ENCODE measurements at places on chromosomes 7 and 10.

- DNase-seq = no peak
These were observed 68.4 kb upstream of the PRPS1L1 start for GRCh38 chr7:18096087-18096486.

DNA sequence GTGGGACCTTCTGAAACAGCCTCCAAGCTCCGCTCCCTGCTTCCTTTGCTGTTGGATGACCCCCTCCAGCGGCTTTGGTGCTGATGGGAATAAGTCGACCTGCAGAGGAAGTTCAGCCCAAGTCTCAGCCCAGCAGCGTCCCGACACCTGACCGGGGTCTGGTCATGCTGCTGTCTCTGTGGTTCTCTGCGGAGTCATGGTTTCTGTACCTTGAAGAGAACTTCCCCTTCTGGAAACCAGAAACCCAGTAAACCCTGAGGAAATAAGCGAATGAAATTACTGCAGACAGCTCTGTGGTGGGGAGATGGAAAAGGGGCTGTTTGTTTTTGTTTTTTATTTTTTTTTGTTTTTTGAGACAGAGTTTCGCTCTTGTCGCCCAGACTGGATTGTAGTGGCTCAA lies 18.3 kb upstream of the ZNF12 start:
- DNase-seq = no peak

DNA sequence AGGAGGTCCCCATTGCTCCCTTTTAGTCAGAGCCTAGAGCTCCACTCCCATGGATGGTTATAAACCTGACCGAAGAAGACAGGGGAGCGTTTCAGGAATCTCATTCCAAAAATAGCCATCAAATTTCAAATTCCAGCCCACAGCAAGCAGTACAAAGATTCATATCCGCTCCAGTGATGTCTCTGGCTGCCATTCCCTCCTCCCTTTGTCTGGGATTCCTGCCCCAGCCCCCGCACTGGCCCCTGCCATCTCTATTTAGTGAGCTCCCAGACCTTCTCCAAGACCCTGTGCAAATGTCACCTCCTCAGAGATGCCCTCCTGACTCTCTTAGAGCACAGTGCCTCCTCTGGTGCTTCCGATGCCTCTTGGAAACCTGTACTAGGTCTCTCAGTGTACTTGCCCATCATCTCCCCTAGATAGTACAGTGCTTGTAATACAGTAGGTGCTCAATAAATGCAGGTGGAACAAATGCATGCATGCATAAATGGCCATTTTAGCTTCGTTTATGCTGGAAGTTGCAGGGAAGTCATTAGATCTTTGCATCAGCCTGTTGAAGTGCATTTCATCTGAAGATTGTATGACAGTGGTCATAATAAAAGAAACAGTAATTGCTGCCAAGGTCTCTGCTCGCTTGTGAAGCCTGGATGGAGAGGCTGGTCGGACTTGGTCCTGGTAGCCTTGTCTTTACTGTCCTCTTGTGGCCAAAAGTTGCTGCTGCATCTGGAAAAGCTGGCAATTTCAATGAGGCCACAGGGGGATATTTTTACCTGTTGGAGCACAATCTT lies 32.0 kb upstream of the HABP2 start:
- DNase-seq = peak; percentile 44

DNA sequence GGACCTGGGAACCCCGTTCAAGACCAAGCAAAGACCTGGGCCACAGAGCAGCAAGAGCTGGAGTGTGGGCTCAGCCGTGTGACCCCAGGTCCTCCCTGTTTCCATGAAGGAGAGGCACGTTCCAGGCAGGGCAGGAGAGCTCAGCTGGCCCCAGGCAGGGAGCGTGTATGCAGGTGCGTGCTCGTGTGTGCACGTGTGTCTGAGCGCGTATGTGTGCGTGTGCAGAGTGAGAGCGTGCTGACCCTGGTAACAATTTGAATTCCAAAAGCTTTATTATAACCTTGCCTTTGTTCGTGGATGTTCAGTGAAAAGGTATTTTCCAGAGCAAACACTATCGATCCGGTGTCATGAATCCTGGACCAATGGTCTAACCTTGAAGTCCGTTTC lies 54.6 kb downstream of the FOXL3 start:
- DNase-seq = no peak

- no peak for DNase-seq
These were observed 51.0 kb downstream of the ATXN7L1 start for GRCh38 chr7:105825371-105825770.

- no peak for DNase-seq
These were observed 18.7 kb downstream of the CLIP2 start for GRCh38 chr7:74307738-74308505.

DNA sequence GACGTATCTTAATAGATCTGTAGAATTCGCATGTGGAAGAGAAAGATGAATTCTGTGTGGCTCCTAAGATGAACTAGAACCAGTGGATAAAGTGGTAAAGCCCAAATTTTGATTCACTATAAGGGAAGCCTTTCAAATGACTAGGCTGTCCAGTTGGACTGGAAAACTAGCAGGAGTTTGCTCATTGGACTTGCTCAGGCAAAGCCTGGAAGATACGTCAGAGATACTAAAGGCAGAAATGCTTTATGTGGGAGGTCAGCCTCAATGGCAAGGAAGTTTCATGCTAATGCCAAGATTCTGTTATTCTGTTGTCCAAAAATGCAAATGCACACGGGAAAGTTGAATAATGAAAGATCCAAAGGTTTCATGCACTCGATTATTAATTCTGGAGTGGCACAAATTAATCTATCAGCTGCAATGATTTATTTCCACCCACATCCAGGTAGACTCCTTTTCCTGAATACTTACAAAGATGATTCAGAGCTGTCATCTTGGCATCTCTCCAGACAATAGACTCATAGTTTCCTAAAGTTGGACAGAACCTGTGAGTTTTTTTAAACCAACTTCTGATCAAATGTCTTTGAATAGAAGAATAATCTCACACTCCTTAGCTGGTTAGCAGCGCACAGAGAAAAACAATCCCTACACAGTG lies 20.5 kb upstream of the PPP1R3C start:
- DNase-seq = no peak

GRCh38 chr7:106423821-106424475 lies 139.2 kb upstream of the NAMPT start:
- no peak for DNase-seq

DNA sequence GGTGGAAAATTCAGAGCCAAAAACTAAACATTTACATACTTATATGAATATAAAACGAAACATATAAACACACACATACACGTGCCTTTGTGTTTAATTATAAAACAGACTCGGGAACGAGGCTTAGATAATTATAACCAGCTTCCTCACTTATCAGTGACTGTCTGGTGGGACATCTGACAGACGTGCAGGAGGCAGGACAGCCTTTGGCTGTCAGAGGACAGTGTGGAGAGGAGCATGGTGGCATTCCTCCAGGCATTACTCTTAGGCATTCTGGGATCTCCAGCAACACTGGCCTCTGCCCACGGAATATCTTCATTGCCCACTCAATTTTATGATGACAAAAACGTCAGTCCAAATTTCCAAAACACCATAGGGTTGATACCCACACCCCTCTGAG lies 262.2 kb upstream of the NFE2L3 start:
- no peak for DNase-seq

- no peak for DNase-seq
These were observed 31.3 kb upstream of the RNF32 start for GRCh38 chr7:156609010-156609877.

GRCh38 chr7:24798261-24798660 lies 41.0 kb upstream of the GSDME start:
- DNase-seq = no peak

GRCh38 chr7:140079121-140079536 lies 16.4 kb upstream of the PARP12 start:
- DNase-seq = no peak

GRCh38 chr7:47720141-47720906 lies 138.4 kb upstream of the TNS3 start:
- DNase-seq = peak; percentile 56

DNA sequence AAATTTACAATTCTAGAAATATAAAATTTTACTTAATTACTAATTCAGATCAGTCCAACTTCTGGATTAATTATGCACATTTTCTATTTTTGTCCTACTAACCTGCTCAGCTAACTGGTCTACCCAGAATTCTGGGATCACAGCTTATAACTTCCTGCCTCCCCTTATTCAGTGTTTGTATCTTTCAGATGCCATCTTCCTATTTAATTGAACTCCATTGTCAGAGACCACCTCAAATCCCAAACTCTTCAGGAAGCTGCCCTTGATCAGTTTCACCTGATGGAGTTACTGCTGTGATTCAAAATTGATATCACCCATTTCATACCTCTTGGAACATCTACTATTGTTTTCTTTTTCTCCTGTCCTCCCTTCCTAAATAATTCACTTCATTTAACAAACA lies 259.2 kb downstream of the WDR11 start:
- DNase-seq = no peak

- no peak for DNase-seq
These were observed 67.2 kb upstream of the AQP1 start for GRCh38 chr7:30844483-30844874.

DNA sequence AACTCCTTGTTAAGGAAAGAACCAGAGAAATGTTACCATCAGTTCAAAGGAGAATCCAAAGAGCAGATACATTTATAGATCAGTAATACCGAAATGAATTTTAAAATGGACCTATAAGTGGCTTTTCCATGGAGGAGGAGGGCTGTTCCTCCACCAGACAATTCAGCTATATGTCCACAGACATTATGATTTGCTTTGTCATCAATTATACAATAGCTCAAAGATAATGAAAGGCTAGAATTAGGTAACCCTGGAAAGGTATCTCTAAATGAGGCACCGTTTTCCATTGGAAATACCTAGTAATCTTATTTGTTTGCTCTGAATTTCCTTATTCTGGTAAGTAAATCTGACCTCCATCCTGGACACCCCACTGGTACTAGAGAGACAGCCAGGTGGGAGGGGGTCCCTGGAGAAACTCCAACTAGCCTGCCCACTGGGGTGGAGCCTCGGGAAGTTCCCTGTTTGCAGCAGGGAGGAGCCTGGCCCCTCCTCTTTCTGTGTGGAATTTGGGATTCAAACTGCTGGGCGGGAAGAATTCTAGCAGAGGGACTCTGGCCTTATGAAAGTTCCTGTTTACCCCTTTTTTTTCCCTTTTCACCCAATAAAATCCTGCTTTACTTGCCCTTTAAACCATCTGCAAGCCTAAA lies 218.0 kb downstream of the PHF14 start:
- no peak for DNase-seq

GRCh38 chr10:116312548-116312947 lies 11.7 kb upstream of the CCDC172 start:
- no peak for DNase-seq

DNA sequence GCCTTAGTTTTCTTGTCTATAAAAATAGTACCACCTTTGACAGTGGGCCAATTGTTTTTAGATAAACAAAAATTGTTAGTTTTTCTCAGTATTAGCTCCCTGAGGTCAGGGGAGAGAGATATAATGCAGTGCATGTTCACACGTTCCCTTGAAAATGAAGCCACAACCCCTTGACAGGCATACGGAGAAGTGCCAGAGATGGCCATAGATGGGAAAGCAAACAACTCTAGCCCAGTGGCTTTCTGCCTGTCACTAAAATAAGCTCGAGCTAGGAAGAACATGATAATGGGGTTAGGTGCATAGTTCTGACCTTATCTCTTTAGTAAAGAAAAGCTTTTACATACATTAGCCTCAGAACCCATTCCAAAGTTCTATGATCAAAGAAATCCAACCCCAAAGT lies 124.9 kb downstream of the CHRM2 start:
- DNase-seq = no peak

DNA sequence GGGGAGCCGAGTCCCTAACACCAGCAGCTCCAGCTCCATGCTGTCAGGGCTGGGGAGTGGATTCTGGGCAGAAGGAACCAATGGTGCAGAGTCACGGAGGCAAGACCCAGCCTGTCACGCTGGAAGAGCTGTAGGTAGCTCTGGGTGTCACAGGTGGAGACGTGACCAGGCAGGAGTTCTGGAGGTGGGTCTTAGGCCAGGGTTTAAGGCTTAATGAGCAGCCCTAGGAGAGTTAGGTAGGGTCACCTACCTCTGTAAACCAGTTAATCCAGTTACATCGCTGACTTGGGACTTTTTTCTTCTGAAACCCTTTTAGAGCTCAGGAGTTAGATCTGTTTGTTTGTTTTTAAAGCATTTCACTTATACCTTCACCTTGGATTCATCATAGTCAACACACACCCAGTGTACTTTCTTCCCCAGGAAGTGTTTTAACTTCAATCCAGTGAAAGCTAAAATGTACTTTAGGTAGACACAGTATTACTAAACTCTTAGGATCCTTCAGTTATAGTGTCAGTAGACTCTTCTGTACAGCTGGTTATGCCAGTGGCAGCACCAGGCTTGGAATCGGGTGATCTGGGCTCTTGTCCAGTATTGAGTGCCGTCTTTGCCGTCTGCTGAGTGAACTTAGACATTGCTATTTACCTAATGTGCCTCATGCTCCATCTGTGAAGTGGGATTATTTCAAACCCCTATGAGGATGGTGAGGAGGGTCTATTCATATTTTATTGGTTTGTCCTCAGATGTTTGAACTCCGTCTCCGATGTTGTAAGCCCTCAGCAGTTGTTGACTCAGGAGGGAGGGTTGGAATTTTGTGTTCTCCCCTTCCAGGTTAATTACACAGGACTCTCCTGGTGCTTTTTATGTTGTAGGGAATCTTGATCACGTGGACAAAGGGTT lies 31.0 kb downstream of the TACR2 start:
- DNase-seq = no peak

- no peak for DNase-seq
These were observed 16.2 kb downstream of the TMEM72 start for GRCh38 chr10:44927352-44927751.

- DNase-seq = no peak
These were observed 35.5 kb upstream of the ZNF32 start for GRCh38 chr10:43684292-43684559.

GRCh38 chr7:128004623-128005022 lies 26.6 kb downstream of the LRRC4 start:
- DNase-seq = no peak

DNA sequence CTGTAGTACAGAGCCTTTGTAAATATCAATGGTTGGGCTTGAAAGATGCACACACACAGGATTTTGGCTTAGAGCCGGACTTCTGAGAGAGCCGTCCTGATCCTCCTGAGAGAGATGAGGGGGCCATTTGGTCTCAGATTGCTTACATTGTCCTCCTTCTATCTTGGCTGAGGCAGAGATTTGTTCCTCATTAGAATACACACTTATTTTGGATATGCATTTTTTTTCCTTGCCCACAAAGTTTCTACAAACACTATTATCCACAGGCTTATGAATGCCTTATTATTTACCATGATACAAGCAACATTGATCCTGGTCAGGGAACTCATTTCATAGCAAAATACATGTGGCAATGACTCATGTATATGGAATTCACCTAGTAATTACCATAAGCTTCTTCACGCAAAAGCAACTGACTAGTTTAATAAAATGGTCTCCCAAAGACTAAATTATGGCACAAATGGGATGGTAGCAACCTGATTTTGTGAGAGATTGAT lies 175.3 kb downstream of the MDFIC start:
- no peak for DNase-seq

DNA sequence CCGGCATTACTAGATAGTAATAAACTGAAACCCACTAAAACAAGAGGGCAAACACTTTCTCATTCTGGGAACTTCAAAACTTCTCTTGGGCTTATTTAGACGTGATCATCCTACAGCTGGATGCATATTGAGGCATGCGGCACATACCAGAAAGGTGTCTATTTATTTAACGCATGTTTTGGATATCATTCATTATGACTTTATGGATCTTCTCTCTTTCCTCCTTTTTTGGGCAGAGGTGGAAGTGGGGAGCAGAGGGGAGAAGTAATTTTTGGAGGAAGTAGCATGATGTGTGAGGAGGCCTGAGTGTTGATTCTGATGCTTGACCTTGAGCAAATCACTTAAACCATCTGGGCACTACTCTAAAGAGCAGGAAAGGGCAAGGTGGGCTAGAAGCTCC lies 270.6 kb downstream of the TRIL start:
- no peak for DNase-seq

All from left ventricle myocardium inferior (tissue), 1 donor.